ENCODE measurements at places on chromosomes 16 and 17.

GRCh38 chr16:30805056-30805369, 18.0 kb upstream of the ZNF629 start:
- no peak for DNase-seq

DNA sequence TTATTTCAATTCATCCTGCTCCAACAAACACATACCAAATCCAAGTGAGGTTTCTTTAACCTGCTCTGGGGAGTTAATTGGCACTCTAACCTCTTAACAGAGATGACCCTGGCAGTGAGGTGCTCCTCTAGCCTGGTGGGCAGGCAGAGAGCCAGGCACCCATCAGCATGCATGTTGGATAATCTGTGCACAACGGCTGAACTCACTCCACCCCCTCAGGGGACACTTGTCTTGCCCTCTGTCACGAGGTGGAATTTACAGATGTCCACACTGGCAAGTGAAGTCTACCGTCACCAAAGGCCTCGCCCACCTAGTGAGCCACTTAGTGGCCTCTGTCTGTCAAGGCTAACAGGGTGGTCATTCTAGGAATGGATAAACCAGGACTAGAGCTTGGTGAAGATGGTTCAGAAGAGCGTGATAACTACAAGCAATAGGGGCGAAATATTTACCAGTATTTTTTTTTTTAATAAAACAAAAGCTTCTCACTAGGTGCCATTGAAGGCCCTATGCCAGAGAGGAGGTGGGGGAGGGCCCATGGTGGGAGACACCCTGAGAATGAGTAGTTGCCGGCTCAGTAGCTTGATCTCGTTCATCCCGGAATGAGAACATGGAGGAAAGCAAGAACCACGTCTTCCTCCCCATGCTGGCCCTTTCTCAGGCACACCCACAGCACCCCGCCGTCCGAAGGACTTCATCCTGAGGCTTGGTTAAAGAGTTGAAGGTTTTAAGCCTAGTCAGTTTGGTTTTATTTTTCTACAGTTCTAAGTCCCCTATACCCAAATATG, 25.2 kb downstream of the PLD6 start:
- no peak for DNase-seq

GRCh38 chr17:3602499-3602898, 6.7 kb downstream of the TRPV1 start:
- DNase-seq = peak; percentile 11

DNA sequence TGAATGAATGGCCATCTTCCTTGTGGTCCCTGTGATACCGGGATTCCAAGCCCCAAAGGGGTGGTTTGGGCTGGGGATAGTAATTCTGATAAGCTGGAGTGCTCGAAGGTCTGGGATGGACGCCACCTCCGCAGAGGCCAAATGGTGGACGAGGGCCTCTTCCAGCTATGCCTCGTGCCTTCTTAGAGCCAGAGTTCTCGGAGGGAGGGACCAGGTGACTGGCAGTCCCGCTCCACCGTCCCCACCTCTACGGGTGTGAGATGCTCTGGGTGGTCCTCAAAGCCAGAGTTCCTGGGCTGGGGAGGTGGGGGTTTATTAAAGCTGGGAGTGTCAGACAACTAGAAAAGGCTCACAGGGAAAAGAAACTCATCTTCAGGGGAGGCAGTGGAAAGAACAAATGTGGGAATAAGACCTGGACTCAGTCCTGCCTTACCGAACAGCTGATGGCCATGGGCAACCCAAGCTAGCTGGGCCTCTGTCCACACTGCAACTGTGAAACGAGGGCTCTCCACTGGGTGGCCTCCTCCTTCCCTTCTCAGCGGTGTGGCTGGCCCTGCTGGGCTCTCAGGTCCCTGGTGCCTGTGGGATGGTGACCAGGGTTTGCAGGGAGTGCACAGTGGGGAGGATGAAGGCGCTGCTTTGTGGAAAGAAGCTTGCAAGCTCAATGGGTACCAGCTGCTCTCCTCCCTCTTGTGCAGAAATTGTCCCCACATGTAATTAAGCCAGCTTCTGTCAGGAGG, 75.2 kb downstream of the N4BP1 start:
- DNase-seq = no peak

GRCh38 chr16:56919099-56919800, 12.7 kb upstream of the HERPUD1 start:
- no peak for DNase-seq

DNA sequence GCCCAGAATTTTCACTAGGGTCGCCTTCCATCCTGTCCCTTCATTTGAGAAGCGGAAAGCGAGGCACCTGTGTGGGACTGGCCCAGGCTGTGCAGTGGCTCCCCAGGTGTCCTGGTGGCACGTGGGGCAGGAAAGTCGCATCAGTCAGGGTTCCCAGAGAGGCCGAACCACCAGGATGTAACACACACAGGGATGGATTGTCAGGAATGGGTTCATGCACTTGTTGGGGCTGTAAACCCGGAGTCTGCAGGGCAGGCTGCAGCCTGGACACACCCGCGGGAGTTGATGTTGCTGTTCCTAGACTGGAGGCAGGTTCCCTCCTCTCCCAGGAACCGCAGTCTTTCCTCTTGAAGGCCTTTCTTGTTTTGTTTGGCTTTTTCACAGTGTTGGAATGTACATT, 30.7 kb upstream of the RPTOR start:
- no peak for DNase-seq

GRCh38 chr16:47067203-47067602, 76.5 kb downstream of the NETO2 start:
- DNase-seq = no peak

DNA sequence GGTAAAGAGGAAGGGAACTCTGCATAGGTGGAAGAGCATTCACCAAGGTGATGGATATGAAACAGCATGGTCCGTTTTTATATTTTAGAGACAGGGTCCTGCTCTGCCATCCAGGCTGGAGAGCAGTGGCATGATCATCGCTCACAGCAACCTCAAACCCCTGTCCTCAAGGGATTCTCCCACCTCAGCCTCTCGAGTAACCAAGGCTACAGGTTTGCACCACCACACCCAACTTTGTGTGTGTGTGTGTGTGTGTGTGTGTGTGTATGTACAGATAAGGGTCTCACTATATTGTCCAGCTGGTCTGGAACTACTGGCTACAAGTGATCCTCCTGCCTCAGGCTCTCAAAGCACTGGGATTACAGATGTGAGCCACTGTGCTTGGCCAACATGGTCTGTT, 77.5 kb upstream of the NACA2 start:
- no peak for DNase-seq

GRCh38 chr17:45101546-45101882, 30.8 kb downstream of the PLCD3 start:
- no peak for DNase-seq

Measured in HL-60 (cell line).